ENCODE measurements at places on chromosomes 5 and 9.

GRCh38 chr9:99272836-99273235 is 50.8 kb downstream of the SEC61B start:
- DNase-seq = no peak

GRCh38 chr9:93619272-93619775 is 42.9 kb downstream of the PHF2 start:
- no peak for DNase-seq

- DNase-seq = no peak
Measured at GRCh38 chr9:68974901-68975300, 39.0 kb downstream of the PRKACG start.

- no peak for DNase-seq
Measured at GRCh38 chr9:77402286-77402685, 225.0 kb downstream of the VPS13A start.

- no peak for DNase-seq
Measured at GRCh38 chr5:168114444-168115017, 176.9 kb upstream of the WWC1 start.

GRCh38 chr5:8857051-8857450 is 688.8 kb downstream of the SEMA5A start:
- DNase-seq = no peak

All from coronary artery (tissue), 2 donors.